Anterior cingulate cortex (tissue), 58 donors: ENCODE measurements at places on chromosomes 3 and 15.

- DNase-seq = no peak
Observed at GRCh38 chr3:62638316-62638715, 236.9 kb downstream of the CADPS start.

DNA sequence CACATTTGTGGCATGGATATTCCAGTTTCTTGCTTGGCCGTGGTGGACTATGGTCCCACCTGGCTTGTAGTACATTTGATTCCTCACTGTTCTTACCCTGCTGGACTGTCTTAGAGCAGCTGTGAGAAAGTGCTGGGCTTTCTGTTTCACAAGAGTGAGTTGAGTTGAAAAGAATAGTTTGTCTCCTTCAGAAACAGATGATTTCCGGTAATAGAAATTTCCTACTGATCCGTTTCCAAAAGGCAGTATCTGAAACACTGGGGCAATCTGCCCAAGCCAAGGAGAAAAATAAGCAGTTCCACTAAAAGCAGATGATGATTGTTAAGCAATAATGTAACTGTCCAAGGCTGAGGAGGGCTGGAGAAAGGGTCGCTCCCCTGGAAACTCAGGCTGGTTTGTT lies 96.0 kb downstream of the SUCLG2 start:
- no peak for DNase-seq

GRCh38 chr3:9732080-9732739 lies 675 bp downstream of the BRPF1 start:
- no peak for DNase-seq

DNA sequence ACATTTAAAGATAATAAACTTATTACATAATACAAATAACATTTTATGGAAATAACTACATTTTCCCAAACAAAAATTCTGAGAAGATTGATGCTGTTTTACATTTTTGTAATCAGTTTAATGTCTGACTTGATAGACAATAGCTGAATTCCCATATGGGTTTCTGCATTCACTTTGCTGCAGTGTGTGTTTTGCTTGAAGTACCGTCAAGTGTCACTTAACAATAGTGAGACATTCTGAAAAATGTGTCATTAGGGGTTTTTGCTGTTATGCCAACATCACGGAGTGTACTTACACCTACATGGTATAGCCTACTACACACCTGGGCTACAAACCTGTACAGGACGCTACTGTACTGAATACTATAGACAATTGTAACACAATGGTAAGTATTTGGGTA lies 57.5 kb downstream of the USF3 start:
- DNase-seq = no peak

GRCh38 chr3:16415911-16416476 lies 97.5 kb downstream of the RFTN1 start:
- DNase-seq = no peak

- DNase-seq = no peak
Observed at GRCh38 chr3:150062492-150062891, 91.8 kb upstream of the PFN2 start.

- no peak for DNase-seq
Observed at GRCh38 chr3:136189043-136189442, 7.1 kb downstream of the MSL2 start.

DNA sequence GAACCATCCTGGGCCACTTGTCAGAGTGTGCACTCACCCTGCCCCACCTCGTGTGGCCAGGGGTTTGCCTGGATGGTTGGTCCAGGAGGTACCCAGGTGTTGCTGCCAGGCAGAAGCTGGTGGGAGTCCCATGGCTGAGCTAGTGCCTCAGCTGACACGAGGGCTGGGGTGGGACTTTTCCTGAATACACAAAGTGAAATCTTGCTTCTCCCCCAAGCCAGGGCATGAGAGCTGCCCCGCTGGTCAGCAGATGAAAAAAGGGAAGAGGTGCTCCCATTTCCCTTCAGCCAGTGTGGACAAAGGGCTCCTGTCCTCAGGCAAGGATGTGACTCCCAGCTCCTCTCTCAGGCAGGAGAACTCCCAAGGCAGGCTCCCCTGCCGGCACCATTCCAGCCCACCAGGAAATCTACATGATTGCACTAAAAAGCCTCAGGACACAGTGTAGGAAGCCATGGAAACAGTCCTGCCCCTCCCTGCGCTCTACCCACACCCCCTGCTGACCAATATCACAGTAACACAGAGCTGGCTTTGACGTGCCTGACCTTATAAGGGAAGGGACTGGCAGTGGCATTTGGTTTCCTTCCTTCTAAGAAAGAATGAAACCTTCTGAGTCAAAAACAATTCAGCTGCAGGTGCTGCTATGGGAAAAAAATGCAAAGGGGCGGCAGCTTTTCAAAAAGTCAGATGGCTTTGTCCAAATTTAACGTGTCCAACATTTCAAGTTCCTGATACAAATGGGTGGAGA lies 33.9 kb downstream of the MYO5C start:
- no peak for DNase-seq

DNA sequence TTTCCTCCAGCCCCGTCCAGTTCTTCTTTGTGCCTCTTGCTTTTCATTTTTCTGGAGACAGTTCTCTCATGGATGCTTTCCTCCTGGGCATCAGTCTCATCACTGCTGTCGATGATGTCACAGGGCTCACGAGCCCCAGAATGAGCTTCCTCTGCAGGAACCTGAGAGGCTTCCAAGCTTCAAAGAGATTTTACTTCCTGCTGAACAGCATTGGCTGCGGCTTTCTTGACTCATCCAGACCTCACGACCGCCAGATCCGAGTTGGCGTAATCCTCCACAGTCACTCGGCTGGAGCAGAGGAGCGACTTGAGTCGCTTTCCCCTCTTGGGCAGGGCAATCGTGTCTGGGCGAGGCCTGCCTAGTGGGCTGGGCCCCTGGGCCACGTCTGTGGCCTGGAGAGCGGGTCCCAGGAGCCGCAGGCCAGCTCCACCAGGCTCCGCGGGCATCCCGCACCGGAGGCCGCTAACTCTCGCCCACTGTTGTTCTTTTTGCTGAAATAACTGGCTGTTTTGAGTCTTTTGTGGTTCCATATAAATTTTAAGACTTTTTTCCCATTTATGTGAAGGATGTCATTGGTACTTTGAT lies 20.8 kb upstream of the FAN1 start:
- no peak for DNase-seq

GRCh38 chr3:45479621-45480035 lies 91.3 kb downstream of the LARS2 start:
- no peak for DNase-seq

DNA sequence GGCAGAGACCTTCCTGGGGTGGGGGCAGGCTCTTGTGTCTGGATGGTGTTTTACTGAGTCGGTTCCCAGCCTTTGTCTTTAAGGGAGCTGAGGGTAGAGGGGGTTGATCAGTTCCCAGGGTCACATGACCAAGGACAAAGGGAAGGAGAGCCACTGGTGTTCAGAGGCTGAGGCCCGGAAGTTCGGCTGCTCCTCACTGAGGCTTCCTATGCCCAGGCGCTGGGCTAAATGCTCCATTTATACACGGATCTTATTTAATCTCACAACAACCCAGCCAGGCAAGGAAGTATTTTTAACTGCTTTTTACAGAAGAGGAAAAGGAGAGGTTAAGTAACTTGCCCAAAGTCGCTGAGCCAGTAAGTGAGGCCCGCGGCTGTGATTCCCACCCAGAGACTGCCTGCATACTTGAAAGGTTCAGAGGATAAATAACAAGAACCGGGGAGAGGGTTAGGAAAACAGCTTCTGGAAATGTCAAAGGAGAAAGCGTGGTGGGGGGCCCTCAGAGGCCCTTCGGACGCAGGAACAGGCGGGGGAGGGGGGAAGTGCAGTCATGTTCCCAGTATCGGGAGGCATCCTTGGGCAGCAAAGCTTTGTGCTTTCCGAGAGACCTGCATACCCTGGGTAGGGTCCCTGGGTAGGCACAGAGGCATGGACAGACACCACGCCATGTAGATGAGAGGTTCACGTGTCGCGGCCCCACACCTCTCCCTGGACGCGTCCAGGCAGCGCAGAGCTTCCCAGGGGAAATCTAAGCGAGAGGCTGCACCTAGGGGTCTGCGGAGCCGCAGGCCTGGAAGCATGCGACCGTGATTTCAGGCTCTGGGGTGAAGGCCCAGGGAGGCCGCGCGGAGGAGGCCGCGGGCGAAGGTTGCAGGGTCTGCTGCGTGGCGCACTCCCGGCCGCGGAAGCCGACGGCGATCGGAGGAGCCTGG lies 21.3 kb downstream of the EPHB3 start:
- DNase-seq = peak; percentile 64

DNA sequence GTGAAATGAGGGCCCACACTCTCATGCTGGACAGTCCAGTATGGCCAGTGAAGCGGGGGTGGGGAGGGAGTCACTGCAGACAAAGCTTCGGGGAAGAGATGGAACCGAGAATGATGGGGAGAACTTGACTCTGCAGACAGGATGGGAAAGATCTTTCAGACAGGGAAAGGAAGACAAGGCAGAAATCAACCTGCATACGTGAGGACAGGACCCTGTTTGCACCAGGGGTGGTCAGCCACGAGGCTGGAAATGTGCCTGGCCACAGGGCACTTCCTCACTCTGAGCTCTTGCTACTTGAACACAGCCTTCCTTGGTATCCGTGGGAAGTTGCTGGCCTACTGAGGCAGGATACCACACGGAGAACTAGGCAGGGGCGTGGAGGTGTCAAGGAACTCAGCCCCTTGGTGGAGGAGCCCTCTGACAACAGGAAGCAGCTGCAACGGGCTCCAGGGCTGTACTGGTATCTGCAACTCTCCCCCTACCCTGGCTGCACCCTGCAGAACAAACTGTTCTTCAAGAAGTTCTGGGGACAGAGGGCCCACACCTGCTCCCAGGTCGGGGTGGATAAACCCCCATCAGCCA lies 9.3 kb upstream of the SRP14 start:
- no peak for DNase-seq

- DNase-seq = no peak
Observed at GRCh38 chr3:40790746-40791145, 266.0 kb downstream of the ZNF621 start.

DNA sequence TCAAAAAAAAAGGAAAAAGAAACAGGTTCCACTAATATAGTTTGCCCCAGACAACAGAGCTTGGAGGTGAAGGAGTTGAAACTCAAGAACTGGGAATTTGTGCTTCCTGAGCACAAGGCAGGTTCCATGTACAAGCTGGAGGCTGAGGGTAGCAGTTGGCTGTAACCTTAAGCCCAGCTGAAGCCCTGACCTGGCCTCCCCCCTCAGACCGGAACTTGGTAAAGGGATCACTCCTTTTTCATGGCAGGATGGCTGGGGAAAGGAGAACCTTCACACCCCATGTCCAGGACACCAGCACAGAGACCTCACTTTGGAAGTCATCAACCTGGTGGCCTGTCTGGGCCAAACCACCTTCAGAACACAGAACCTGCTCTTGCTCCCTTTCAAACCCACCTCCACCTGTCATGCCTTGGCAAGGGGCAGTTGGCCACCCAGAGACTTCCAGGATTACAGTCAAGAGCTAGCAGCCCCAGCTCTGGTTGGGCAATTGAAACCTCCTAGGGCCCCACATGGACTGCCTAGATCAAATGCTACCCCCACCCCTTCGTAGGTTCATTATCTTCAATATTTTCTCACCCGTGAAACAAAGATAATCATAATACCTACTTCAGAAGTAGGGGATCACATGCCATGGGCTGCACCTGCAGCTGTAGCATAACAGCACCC lies 3.5 kb downstream of the RPL29 start:
- no peak for DNase-seq

DNA sequence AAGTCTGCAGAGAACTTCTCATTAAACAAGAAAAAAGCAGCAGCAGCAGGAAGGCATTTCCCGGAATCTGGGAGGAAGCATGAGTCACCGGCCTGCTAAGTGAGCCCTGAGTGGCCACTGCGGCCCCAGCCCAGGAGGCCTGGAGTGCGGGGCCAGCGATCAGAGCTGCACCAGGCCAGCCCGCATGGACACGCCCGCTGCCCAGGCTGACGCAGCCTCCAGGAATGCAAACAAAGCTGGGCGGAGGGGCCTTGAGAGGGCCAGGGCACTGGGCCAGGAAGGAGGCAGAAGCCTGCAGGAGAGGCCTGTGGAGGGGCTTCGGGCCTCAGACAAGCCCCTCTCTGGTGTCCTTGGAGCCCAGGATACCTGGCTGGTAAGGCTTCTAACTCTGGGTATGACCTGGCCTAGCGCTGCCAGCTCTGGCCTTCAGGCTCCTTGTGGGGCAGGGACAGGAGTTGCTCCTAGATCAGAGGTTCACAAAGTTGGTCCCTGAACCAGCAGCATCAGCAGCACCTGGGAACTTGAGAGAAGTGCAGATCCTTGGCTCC lies 101.2 kb downstream of the SMAD6 start:
- no peak for DNase-seq

DNA sequence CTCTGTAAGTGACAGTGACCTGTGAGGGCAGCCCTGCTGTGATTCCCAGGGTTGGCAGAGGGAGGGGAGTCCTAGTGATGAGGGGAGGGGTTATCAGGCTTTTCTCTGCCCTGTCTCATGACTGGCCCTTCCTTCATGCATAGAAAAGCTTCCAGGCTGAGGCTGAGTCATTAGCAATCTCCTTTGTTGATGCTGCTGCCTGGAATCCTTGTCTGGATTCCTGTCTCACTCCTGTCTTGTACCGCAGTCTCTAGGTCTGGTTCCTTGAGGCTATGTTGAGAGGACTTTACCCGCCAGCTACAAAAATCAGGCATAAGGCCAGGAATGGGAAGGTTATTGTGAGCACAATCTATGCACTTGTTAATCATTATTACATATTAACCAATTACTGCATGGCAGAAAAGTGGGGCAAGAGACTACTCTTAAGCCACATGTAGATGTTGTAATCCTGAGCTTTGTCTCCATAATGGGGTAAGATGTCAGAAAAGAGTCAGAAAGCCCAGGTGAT lies 7.2 kb downstream of the KLHL6 start:
- DNase-seq = no peak

- no peak for DNase-seq
Observed at GRCh38 chr3:165181556-165181955, 14.6 kb downstream of the SLITRK3 start.

DNA sequence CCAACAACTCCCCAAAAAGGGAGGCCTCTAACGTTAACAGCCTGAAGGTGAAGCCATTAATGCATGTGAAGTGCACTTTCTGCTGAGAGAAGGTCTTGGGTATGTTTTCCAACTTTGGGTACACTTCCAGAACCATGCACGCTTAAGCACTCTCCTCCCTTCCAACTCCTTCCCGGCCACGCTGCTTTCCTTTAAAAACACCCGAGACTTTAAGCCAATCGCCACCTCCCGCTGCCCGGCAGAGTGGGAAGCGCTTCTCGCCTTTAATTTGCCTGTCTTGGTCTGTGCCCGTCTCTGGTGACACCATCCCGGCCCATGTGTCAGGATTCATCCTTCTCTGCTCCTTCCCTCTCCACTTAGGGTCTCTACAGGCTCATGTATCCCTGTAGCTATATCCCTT lies 35.3 kb downstream of the ITGB5 start:
- DNase-seq = no peak

DNA sequence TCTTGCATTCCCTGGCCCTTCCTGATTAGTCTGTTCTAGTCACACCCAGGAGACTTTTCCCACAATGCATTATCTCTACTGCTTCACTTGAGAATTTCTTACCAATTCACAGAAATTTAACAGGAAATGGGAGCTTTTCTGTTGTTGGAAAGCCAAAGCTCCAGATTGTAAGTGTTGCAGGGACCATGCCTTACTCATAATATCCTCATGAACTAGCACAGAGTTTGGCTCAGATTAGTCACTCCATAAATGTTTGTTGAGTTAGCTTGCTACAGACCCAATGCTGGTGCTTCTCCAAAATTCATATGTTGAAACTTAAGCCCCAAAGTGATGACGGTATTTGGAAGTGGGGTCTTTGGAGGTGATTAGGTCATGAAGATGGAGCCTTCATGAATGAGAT lies 232.6 kb downstream of the GAP43 start:
- no peak for DNase-seq

GRCh38 chr15:26358708-26359107 lies 414.2 kb downstream of the GABRB3 start:
- DNase-seq = no peak
